Activated T-cell treated with anti-CD3 and anti-CD28 coated beads, Interleukin-2, amount 50 U/mL, for 72 hours (primary cell): ENCODE measurements at places on chromosomes 3 and 15.

DNA sequence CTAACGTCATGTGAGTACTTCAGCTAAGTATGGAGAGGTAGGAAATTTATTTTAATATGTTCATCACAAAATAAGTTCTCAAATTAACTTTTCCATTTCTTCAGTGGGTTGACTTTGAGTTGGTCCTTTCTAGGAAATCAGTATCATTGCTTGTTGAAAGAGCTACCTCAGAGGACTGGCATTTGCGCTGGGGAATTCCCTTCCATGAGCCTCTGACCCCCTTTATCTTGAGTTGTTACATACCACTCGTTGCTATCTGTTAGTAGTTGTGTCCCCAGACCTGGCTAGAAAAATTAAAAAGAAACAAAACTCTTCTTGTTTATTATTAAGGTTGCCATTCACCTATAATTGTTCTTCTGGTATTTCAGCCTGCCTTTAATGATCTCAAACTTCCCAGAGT, 96.8 kb upstream of the ROBO2 start:
- DNase-seq: no peak
- H3K4me1 ChIP-seq: no peaks in the 10 kb centered on the region
- H3K36me3 ChIP-seq: peaks cover 4% of the 10 kb centered on the region
- no peak overlapping the region for H3K27ac ChIP-seq
- no peaks in the 10 kb centered on the region for H3K27me3 ChIP-seq

DNA sequence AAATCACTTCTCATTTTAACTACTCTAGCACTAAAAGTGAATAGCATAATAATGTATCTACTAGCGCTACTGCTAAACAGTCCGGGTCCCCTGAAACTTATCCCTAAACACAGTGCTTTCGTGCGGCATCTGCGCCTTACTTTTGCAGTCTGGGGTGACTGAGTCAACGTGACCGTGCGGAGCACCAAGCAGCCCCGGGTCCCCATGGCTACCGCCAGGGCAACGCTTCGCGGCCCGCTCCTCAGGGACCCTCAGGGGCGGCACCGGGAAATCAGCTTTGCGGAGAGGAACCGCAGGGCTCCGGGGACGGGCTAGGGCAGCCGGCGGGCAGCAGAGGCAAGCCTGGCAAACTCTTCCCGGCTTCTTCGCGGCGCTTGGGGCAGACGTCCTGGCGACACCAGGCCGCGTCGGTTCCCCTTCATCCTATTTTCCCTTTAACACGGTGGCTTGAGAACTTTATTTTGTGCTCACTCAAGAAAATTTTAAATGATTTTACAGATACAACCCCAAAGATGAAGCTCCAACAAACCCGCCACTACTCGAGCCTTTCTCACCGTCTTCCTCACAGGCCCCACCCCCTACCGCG, 757 bp upstream of the DIPK2A start:
- peaks cover 3% of the 10 kb centered on the region for H3K36me3 ChIP-seq
- peak overlapping the region; percentile 95 for H3K4me3 ChIP-seq
- H3K27ac ChIP-seq: peak overlapping the region; percentile 65
- peaks cover 21% of the 10 kb centered on the region for H3K4me1 ChIP-seq
- peaks cover 15% of the 10 kb centered on the region for H3K27me3 ChIP-seq

GRCh38 chr3:14414846-14415464, 12.5 kb downstream of the SLC6A6 start:
- DNase-seq: no peak
- no peaks in the 10 kb centered on the region for H3K27me3 ChIP-seq
- H3K36me3 ChIP-seq: no peaks in the 10 kb centered on the region
- H3K4me3 ChIP-seq: no peak overlapping the region
- H3K4me1 ChIP-seq: peaks cover 39% of the 10 kb centered on the region
- no peak overlapping the region for H3K27ac ChIP-seq

DNA sequence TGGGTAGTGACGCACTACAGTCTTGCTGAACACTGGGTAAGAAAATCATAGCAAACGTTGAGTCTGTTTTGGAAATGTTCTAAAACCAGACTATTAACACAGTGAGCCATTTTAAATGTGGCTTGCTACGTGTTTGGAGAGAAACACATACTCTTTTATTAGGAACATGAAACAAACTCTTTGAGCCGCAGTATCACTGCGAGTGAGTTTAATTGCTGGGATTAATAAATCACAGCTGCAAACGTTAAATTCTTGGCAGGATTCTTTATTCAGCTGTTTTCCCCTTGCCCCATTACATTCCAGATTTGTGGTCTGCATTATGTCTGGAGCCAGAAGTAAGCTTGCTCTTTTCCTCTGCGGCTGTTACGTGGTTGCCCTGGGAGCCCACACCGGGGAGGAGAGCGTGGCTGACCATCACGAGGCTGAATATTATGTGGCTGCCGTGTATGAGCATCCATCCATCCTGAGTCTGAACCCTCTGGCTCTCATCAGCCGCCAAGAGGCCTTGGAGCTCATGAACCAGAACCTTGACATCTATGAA, 33.6 kb downstream of the BTD start:
- H3K27me3 ChIP-seq: no peaks in the 10 kb centered on the region
- H3K4me1 ChIP-seq: peaks cover 76% of the 10 kb centered on the region
- H3K4me3 ChIP-seq: no peak overlapping the region
- H3K36me3 ChIP-seq: peaks cover 2% of the 10 kb centered on the region
- H3K27ac ChIP-seq: peak overlapping the region; percentile 20
- DNase-seq: no peak

GRCh38 chr3:193744822-193745684, 152.0 kb downstream of the OPA1 start:
- no peaks in the 10 kb centered on the region for H3K36me3 ChIP-seq
- peaks cover 6% of the 10 kb centered on the region for H3K27me3 ChIP-seq
- H3K4me1 ChIP-seq: peaks cover 6% of the 10 kb centered on the region
- no peak overlapping the region for H3K27ac ChIP-seq
- DNase-seq: no peak

- H3K4me3 ChIP-seq: peak overlapping the region; percentile 93
- no peak overlapping the region for H3K27ac ChIP-seq
- H3K36me3 ChIP-seq: peaks cover 4% of the 10 kb centered on the region
- no peaks in the 10 kb centered on the region for H3K27me3 ChIP-seq
Measured at GRCh38 chr3:48241796-48242455, 1.0 kb downstream of the ZNF589 start.

GRCh38 chr3:4908433-4909156, 70.6 kb upstream of the BHLHE40 start:
- DNase-seq: peak; percentile 37
- peak overlapping the region; percentile 99 for H3K27ac ChIP-seq
- H3K4me1 ChIP-seq: peaks cover 78% of the 10 kb centered on the region
- H3K4me3 ChIP-seq: peak overlapping the region; percentile 72

- no peaks in the 10 kb centered on the region for H3K4me1 ChIP-seq
- H3K27me3 ChIP-seq: peaks cover 10% of the 10 kb centered on the region
- H3K36me3 ChIP-seq: no peaks in the 10 kb centered on the region
- H3K27ac ChIP-seq: no peak overlapping the region
- no peak overlapping the region for H3K4me3 ChIP-seq
- no peak for DNase-seq
Measured at GRCh38 chr3:29436612-29437323, 155.9 kb downstream of the RBMS3 start.

DNA sequence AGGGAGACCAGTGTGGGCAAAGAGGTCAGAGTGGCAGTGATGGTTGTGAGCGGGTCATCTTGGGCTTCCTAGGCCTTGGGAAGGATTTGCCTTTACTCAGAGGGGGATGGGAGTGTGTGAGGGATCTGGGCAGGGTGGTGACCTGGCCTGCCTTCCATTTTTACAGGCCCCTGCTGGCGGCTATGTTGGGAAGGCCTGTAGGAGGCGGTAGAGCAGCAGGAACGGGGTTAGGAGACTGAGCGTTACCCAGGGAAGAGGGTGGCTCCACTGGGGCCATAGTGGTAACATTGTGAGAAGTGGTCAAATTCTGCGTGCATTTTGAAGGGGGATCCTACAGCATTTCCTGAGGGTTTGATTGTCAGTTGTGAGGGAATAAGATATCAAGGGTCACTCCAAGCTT, 307.3 kb upstream of the CTDSPL start:
- no peaks in the 10 kb centered on the region for H3K36me3 ChIP-seq
- no peak for DNase-seq
- H3K27ac ChIP-seq: no peak overlapping the region
- H3K27me3 ChIP-seq: peaks cover 6% of the 10 kb centered on the region
- H3K4me3 ChIP-seq: no peak overlapping the region

DNA sequence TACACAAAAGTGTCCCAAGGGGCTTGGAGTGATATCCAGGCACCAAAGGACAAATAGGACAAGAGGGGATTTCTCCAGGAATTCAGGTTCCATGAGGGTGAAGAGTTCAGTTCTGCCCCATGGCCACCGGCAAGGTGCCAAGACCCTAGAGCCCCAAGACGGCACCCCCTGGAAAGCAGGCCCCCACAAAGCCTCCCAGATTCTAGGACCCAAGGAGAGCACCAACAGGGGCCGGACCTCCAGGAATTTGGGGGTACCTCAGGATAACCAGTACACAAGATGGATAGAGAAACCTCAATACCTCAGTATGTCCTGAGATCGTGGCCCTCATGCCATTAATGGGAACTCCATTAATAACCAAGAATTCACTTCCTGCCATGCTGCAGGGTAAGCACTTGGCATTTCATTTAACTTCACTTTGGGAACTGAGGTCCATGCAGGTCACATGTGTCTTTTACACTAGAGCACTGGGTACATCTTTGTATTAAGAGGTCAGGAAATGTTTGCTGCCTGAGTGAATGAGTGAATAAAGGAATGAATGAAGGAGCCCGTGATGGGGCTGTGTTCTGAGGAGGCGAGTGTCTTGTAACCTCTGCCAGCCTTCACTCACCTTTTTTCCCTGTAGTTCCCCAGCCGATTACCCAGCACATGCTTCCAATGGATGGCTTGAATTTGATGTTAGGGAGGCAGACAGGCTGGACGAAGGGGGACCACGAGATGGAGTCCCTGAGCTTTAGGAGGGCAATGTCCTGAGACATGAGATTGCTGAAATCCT, 15.5 kb upstream of the PRSS50 start:
- H3K4me3 ChIP-seq: no peak overlapping the region
- H3K27me3 ChIP-seq: peaks cover 6% of the 10 kb centered on the region
- no peak overlapping the region for H3K27ac ChIP-seq
- no peaks in the 10 kb centered on the region for H3K4me1 ChIP-seq
- no peaks in the 10 kb centered on the region for H3K36me3 ChIP-seq
- DNase-seq: no peak

DNA sequence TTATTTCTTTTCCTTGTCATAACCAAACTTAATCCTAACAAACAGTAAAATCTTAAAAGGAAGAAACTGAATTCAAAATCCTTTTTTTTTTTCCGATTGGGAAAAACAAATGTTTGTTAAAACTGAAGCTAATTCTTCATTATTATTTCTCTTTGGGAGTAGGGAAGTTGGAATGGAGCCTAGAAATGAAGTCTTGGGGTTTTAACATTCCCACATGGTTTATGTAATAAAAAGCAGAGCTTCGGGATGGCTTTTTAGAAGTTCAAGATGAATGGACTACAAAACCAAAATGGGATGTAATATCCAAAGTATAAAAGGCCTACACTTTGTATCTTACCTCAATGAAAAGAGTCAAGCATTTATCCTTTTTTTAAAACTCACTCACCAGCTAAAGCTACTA, 189.0 kb upstream of the TMC3 start:
- no peaks in the 10 kb centered on the region for H3K4me1 ChIP-seq
- no peak for DNase-seq
- H3K36me3 ChIP-seq: no peaks in the 10 kb centered on the region
- H3K4me3 ChIP-seq: no peak overlapping the region
- peaks cover 3% of the 10 kb centered on the region for H3K27me3 ChIP-seq

GRCh38 chr3:32383136-32383711, 8.4 kb upstream of the CMTM7 start:
- no peak overlapping the region for H3K4me3 ChIP-seq
- H3K4me1 ChIP-seq: peaks cover 4% of the 10 kb centered on the region
- no peak overlapping the region for H3K27ac ChIP-seq
- no peak for DNase-seq
- H3K36me3 ChIP-seq: no peaks in the 10 kb centered on the region
- H3K27me3 ChIP-seq: no peaks in the 10 kb centered on the region

DNA sequence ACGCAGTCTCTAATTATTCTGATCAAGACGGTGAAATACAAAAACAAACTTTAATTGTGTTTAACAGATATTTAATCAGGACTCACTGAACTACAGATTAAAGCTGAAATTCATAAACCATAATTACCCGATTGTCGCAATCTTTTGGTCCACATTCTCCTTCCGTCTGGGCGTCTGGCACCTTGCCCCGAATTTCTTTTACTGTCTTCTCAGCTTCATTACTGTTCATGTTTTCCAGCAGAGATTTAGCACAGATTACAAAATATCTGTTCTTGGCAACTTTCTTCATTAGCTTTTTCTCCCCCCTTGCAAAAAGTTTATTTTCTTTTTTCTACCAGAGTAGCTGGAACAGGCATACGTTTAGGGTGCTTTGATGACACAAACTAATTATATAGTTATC, 271.4 kb downstream of the TIGIT start:
- no peak for DNase-seq
- H3K4me3 ChIP-seq: no peak overlapping the region

DNA sequence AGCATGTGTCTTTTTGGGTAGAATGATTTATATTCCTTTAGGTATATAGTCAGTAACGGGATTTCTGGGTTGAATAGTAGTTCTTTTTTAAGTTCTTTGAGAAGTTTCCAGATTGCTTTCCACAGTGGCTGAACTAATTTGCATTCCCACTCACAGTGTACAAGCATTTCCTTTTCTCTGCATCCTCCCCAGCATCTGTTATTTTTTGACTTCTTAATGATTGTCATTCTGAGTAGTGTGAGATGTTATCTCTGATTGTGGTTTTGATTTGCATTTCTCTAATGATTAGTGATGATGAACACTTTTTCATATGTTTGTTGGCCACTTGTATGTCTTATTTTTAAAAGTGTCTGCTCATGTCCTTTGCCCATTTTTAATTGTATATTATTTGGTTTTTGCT, 337.6 kb downstream of the EFHB start:
- H3K27me3 ChIP-seq: no peaks in the 10 kb centered on the region
- H3K27ac ChIP-seq: no peak overlapping the region
- H3K36me3 ChIP-seq: no peaks in the 10 kb centered on the region
- DNase-seq: no peak
- H3K4me1 ChIP-seq: no peaks in the 10 kb centered on the region

DNA sequence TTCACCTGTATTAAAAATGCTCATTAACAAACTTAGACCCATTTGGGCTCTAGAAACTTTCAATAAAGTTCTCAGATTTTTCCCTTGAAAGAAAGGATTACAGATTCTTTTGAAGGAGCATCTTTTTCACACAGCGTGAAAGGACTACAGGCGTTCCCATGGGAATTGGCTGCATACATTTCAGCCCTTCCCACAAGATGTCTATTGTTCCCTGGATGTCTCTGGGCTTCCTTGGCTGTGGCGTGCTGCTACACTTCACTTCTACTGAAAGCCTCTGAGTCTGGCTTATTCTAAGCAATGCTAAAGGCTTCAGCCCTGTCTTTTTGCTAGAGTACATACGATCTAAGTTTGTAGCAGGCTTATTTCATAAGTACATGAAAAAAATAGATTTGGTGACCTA, 1.4 kb downstream of the VEPH1 start:
- no peak for DNase-seq
- H3K4me1 ChIP-seq: peaks cover 8% of the 10 kb centered on the region
- peaks cover 49% of the 10 kb centered on the region for H3K27me3 ChIP-seq
- no peak overlapping the region for H3K27ac ChIP-seq
- no peak overlapping the region for H3K4me3 ChIP-seq
- no peaks in the 10 kb centered on the region for H3K36me3 ChIP-seq
